ENCODE measurements at places on chromosomes 6 and 20. TPM values are rescaled to one million over a fixed set of nuclear protein-coding genes. Genes with fewer than 3 reads are reported as not detected.

GRCh38 chr6:131960371-131961133 lies 9.4 kb upstream of the CCN2 start:
- no peak overlapping the region for H3K4me3 ChIP-seq
- H3K36me3 ChIP-seq: no peaks in the 10 kb centered on the region
- H3K27ac ChIP-seq: no peak overlapping the region
- H3K27me3 ChIP-seq: no peaks in the 10 kb centered on the region
- no peak for DNase-seq

DNA sequence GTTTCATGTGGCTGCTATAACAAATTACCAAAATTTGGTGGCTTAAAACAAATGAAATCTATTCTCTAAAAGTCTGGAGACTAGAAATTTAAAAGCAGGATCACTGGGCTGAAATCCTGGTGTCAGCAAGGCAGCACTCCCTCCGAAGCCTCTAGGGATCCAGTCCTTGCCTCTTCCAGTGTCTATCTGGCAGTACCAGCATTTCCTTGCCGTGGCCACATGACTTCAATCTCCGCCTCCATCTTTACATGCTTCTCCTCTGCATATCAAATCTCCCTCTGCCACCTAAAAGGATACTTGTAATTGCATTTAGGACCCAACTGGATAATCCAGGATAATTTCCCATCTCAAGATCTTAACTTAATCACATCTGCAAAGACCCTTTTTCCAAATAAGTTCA lies 30.2 kb downstream of the ARHGAP18 start:
- no peak overlapping the region for H3K4me3 ChIP-seq
- no peak overlapping the region for H3K27ac ChIP-seq

GRCh38 chr6:165817148-165817547 lies 154.1 kb upstream of the PDE10A start:
- H3K27me3 ChIP-seq: no peaks in the 10 kb centered on the region
- H3K4me3 ChIP-seq: no peak overlapping the region
- H3K4me1 ChIP-seq: no peaks in the 10 kb centered on the region

DNA sequence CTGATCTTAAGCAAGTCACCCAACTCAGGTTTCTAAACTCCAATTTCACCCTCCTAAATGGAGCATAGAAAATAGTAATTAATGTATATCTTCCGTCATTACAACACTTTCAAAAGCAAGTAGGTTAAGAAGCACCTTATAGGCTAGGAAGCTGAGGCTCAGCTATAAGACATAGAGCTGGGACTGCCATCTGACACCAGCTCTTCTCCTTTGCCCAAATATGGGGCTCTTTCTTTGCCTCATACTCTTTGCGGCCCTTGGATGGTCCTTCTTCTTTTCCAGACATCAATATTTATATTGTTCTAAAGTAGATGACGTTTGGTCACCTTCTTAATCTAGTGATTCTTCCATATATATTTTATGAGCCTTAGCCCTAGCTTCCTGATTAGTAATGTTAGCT lies 413.2 kb downstream of the LMBRD1 start:
- no peak overlapping the region for H3K4me3 ChIP-seq
- no peaks in the 10 kb centered on the region for H3K27me3 ChIP-seq
- no peak for DNase-seq
- no peaks in the 10 kb centered on the region for H3K36me3 ChIP-seq
- no peaks in the 10 kb centered on the region for H3K4me1 ChIP-seq
- no peak overlapping the region for H3K27ac ChIP-seq

GRCh38 chr6:116011520-116011919 lies 49.2 kb downstream of the FRK start:
- H3K27me3 ChIP-seq: no peaks in the 10 kb centered on the region
- H3K27ac ChIP-seq: no peak overlapping the region

DNA sequence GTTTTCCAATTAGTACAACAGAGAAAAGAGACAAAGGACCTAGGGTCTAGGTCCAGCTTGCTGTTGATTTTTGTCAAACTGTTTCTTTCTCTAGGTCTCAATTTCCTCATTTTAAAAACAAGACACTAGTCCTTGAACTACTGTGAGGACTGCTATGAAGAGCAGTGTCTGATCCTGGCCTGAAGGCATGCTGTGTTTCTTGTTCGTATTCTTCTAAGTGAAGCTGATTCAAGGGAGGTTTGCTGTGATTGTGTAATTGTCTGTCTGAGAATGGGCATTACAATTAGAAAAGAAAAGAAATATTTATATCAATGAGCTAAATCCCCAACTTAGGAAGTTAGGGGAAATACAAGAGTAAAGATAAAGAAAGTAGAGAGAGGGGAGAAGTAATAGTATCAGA lies 228.2 kb upstream of the SUPT3H start:
- H3K27me3 ChIP-seq: no peaks in the 10 kb centered on the region
- H3K4me1 ChIP-seq: no peaks in the 10 kb centered on the region
- no peaks in the 10 kb centered on the region for H3K36me3 ChIP-seq
- H3K27ac ChIP-seq: no peak overlapping the region
- H3K4me3 ChIP-seq: no peak overlapping the region

GRCh38 chr20:38426006-38426897 lies 8.9 kb downstream of the SNHG17 start:
- DNase-seq: no peak
- no peak overlapping the region for H3K4me3 ChIP-seq
- no peak overlapping the region for H3K27ac ChIP-seq
- peaks cover 100% of the 10 kb centered on the region for H3K36me3 ChIP-seq
- H3K4me1 ChIP-seq: no peaks in the 10 kb centered on the region
- H3K27me3 ChIP-seq: no peaks in the 10 kb centered on the region

- no peak for DNase-seq
- no peaks in the 10 kb centered on the region for H3K4me1 ChIP-seq
- H3K4me3 ChIP-seq: no peak overlapping the region
- no peak overlapping the region for H3K27ac ChIP-seq
Measured at GRCh38 chr6:106383573-106383972, 23.1 kb downstream of the CRYBG1 start.

DNA sequence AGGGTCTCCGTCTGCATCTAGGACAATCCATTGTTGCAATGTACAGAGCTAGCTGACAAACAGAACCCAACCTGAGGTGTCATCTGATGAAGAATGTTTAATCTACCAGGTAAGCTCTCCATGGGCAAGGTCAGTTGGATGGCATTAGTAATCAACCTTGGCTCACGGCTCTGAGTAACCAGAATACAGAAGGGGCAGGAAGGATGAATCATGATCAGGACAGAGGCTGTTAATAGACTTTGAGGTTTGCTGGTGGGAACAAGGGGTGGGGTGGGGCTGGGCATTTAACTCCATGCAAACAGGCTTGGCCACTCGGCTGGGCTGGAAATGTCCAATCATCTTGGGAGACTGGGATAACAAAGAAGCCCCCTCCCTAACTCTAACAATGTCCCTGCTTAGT lies 77.1 kb upstream of the MRPS10 start:
- H3K36me3 ChIP-seq: no peaks in the 10 kb centered on the region
- H3K4me3 ChIP-seq: no peak overlapping the region
- no peaks in the 10 kb centered on the region for H3K27me3 ChIP-seq
- H3K4me1 ChIP-seq: no peaks in the 10 kb centered on the region
- H3K27ac ChIP-seq: no peak overlapping the region
- DNase-seq: no peak

DNA sequence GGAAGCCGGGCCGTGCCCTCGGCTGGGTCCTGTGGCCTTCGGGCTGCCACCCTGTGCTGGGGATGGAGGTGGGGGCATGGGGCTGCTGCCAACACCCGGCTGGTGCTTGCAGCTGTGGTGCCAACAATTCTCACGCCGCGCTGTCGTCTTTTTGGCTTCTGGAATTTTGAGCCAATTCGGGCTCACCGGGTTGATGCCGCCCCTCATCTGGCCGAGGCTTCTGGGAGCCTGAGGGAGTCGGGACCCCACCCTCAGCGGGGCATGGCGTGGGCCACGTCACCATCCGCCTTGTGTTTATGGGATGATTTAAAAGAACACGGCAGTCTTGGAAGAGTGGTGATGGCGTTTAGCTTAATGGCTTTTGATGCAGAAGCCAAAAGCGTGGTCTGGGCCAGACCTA lies 8.7 kb upstream of the NPBWR2 start:
- no peak for DNase-seq
- H3K27ac ChIP-seq: no peak overlapping the region
- H3K4me3 ChIP-seq: no peak overlapping the region
- peaks cover 5% of the 10 kb centered on the region for H3K27me3 ChIP-seq

- H3K36me3 ChIP-seq: no peaks in the 10 kb centered on the region
- no peaks in the 10 kb centered on the region for H3K27me3 ChIP-seq
- no peak for DNase-seq
- no peak overlapping the region for H3K27ac ChIP-seq
- no peak overlapping the region for H3K4me3 ChIP-seq
- H3K4me1 ChIP-seq: no peaks in the 10 kb centered on the region
Measured at GRCh38 chr6:129623008-129623732, 86.8 kb downstream of the ARHGAP18 start.

DNA sequence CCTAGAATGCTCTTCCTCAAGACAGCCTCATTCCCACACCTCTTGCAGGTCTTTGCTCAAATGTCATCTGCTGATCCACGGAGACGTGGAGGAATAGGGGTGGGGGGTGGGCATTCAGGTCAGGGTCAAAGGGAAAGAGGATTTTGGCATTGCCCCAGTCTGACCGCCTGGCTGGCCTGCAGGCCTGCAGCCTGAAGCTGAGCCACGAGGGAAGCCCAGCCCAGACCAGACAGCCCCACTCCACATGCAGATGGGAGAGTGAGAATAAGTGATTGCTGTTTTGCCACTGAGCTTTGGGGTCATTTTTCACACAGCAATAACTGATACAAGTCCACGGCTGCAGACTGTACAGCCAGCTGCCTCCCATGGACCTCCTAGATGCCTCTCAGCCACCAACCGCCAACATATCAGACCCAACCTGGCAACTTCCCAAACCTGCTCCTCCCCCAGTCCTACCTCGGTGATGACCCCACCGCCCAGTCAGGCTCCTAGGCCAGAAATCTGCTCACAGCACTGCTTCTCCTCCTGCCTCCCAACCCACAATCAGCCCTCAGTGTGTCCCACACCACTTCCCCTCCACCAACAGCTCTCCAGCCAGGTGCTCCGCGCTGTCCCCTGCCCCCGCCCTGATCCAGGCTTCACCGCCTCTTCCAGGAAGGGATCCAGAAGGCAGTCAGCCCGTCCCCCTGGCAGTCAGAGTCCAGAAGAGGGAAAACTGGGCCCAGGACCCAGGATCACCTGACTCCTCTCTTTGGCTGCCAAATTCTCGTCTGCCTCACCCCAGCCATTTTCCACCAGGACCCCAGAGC lies 14.0 kb downstream of the KIAA1755 start:
- peak overlapping the region; percentile 72 for H3K27ac ChIP-seq
- no peaks in the 10 kb centered on the region for H3K27me3 ChIP-seq
- DNase-seq: no peak
- no peak overlapping the region for H3K4me3 ChIP-seq
- H3K36me3 ChIP-seq: no peaks in the 10 kb centered on the region
- H3K4me1 ChIP-seq: peaks cover 69% of the 10 kb centered on the region

- H3K4me3 ChIP-seq: no peak overlapping the region
- no peaks in the 10 kb centered on the region for H3K36me3 ChIP-seq
- DNase-seq: no peak
- no peaks in the 10 kb centered on the region for H3K27me3 ChIP-seq
- no peaks in the 10 kb centered on the region for H3K4me1 ChIP-seq
- H3K27ac ChIP-seq: no peak overlapping the region
Measured at GRCh38 chr6:134607411-134607810, 289.5 kb upstream of the SGK1 start.

- no peak overlapping the region for H3K4me3 ChIP-seq
- no peaks in the 10 kb centered on the region for H3K27me3 ChIP-seq
- H3K27ac ChIP-seq: no peak overlapping the region
Measured at GRCh38 chr20:40770564-40771307, 81.7 kb upstream of the MAFB start.

GRCh38 chr6:47879015-47879414 lies 97.2 kb downstream of the OPN5 start:
- no peak for DNase-seq
- no peaks in the 10 kb centered on the region for H3K27me3 ChIP-seq
- no peak overlapping the region for H3K27ac ChIP-seq
- H3K4me3 ChIP-seq: no peak overlapping the region
- H3K36me3 ChIP-seq: no peaks in the 10 kb centered on the region

HLA-DQA1 gene
- 8.4 TPM for total RNA-seq

IL17F gene
- total RNA-seq: not detected

NOTCH4 gene
- total RNA-seq: 19.6 TPM
